ENCODE measurements at places on chromosomes 11 and 22.
A peak's percentile ranks its signal among the peaks of the same experiment; 100 is the strongest.

GRCh38 chr11:99275521-99275920 is 254.8 kb downstream of the CNTN5 start:
- DNase-seq: no peak

GRCh38 chr11:129590030-129590752 is 214.5 kb downstream of the BARX2 start:
- no peak for DNase-seq

GRCh38 chr11:108938604-108939003 is 273.7 kb downstream of the DDX10 start:
- DNase-seq: no peak

DNA sequence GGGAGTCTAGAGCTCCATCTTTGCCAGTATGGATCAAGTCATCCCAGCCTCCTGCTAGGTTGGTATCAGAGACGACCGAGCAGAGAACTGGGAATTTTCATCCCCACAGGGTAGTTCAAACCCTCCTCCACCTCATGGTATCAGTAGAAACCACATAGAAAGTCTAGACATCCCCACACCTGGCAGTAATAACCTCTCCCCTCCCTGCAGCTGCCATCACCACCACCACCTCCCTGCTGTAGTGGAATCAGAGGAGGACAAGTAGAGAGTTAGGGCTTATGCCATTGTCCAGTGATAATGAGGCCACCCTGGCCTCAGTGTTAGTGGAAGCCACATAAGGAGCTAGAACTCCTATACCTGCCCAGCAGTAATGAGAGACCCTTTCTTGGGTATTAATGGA is 34.3 kb downstream of the BTG4 start:
- no peak for DNase-seq

DNA sequence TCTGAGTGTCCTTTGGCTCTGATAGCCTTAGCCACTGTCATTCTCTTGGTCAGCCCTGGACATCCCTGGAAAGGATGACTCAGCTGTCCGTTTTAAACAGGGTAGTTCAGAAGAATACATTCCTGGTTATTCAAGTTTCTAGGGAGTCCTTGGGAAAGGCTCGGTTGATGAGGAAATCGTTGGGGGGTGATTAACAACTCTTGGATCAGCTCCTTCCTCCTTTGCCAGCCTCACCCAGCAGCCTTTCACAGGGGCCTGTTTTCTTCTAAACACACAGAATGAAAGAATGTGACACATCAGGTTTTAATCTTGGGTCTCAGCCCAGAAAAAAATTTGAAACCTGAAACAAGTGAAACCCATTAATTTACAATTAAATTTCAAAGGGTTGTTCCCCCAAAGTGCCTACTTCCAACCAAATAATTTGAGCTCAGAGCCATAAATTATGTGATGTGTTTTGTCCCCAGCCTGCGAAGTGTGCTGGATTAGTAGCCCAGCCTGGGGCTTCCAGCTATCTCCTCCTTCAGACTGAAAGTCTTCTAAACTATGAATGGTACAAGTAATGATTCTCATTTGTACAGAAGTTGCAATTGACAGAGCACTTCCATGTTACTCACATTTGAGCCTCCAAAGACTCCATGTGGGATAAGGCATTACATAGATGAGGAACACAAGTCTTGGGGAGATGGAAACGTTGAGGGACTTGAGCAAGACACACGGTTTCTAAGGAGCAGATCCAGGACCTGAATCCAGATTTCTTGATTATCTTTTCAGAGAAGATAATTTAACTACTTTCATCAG is 19.3 kb upstream of the MRGPRX2 start:
- DNase-seq: no peak

DNA sequence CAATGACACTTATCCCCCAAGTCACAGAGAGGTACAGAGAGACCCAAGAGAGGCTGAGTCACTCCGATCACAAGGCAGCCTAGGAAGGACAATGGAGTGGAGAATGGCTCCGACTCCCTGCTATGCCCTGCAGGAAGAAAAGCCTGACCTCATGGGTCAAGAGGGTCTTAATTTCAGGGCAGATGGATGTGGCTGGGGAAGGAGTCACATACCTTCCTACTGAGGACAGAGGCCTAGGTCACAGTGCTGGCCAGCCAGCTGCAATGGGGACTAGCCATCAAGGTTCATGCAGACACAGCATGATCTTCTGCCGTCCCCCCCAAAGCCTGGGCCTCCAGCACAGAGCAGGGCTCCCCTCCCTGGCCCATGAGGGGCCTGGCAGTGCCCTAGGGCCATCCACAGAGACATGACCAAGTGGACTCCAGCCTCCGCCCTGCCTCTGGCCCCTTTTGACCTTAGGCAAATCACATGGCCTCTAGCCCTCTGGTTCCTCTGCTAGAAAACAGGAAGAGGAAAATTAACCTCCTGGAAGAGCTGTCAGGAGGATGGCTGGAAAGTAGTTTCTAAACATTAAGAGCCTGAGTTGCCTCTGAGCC is 1.8 kb downstream of the ARRB1 start:
- DNase-seq: no peak

DNA sequence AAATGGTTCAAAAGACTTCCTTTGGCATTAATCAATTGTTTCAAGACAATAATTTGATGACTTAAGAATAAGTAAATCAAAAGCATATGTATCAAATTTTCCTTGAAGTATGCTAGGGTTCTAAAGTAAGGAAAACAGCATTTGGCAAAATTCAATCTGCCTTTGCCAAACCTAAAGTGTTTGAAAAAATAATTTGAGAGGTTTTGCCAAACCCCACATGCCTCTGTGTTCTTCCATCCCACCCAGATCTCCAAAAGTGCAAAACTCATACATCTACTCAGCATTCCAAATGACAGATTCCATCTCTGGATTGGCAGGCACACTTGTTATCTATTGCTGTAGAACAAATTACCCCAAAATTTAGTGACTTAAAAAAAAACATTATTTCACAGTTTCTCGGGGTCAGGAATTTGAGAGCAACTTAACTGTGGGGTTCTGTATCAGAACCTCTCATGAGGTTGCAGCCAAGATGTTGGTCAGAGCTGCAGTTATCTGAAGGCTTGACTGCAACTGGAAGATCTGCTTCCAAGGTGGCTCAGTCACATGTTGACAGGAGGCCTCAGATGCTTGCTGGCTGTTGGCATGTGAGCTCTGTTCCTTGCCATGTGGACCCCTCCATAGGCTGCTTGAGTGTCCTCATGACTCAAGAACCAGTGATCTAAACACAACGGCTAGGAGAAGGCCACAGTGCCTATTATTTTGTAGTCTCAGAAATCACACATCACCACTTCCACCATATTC is 100.6 kb upstream of the ARHGAP42 start:
- no peak for DNase-seq

GRCh38 chr11:3147626-3148025 is 17.5 kb downstream of the OSBPL5 start:
- DNase-seq: no peak

DNA sequence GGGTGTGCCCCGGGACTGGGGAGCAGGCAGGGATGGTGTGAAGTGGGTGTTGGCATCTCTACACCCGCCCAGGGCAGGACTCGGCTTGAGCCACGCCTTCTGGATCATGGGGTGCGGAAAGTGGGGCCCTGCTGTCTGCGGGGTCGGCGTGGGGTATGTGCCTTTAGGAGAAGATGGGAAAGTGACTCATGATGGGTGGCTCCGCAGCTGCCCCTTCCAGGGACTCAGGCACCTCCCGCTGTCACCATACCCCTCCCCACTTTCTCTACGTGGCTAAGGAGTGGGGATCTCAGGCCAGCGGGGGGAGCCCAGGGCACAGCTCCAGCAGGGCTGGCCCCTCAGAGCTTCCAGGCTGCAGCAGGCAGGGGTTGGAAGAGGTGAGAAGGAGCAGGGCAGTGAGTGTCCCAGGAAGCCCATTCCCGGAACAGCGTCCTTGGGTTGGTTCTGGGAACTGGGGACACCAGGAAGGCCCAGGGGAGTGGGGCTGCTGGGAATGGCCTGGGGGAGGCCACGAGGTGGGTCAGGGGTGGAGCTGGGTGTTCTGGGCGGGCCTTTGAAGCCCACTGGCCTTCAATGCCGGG is 102.9 kb upstream of the FGF3 start:
- no peak for DNase-seq

- no peak for DNase-seq
Measured at GRCh38 chr11:98772893-98773292, 247.9 kb upstream of the CNTN5 start.

DNA sequence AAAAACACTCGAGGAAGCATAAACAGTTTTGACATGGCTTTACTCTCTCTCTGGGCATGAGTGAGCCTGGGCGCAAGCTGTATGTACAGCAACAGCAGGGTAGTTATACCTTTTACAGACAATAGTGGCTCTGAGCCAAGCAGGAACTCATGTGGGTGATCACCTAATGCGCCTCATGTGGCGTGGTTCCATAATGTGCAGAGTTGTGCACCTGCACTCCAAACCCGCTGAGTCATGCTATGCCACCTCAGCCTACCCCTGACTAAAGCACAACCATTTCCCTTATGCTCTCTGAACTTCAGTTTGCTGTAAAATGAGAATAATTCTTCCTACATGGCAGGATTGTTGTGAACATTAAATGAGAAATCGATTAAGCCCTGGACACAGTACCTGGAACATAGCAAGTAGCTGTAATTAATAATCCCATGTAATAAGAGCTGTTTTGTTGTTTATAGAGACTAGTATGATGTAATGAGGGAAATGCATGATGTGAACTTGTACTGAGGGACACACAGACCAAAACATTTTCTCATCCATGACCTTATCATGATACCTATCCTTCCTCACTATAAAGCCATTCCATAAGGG is 71.6 kb downstream of the CCDC34 start:
- DNase-seq: no peak

DNA sequence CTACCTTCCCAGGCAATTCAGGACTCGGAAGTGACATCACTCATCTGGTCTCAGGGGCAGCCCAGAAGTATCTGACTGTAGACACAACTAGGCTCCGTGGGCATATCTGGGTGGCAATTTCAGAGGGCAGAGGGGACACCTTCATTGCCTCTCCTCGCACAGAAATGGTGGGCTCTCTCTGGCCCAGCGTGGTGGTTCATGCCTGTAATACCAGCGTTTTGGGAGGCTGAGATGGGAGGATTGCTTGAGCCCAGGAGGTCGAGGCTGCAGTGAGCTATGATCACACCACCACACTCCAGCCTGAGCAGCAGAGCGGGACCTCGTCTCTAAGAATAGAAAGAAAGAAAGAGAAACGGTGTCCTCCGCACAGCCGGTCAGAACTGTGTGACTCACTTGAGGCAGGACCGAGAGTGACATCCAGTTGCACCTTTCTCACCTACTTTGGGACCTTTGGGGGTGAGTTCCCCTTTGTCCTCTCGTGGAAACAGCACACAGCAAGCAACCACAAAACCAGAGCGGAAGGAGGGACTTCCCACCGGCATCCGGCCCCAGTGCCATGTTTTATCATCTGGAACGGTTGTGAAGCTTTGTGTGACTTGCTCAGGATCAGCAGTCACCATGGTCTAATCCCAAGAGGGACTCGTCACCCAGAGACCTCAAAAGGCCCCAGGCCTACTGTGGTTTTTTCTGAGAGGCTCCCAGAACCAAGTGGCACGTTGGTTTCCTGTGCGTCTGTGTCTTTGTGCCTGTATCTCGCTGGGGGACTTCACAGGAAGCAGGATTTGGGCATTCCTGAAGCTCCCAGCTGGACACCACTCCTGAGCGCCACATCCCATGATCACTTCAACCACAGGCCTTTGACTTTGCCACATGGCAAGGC is 38.4 kb upstream of the EMID1 start:
- peak; percentile 12 for DNase-seq

- DNase-seq: no peak
Measured at GRCh38 chr22:47061226-47061625, 298.8 kb downstream of the TBC1D22A start.

DNA sequence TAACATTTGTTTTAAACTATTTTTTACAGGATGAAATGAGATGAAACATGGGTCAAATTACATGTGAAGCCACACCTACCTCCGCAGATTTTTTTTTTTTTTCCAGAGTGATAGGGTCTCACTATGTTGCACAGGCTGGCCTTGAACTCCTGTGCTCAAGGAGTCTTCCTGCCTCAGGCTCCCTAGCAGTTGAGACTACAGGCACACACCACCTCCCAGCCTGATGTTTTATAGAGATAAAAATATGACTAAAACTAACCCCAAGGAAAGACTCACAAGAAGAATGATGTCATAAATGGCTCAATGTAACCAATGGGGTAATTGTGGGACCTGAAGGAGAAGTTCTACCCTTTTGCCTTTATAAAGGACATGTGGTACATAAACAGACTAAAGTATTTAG is 52.3 kb upstream of the SOX6 start:
- no peak for DNase-seq

- DNase-seq: no peak
Measured at GRCh38 chr11:119389611-119390254, 8.2 kb upstream of the USP2 start.

DNA sequence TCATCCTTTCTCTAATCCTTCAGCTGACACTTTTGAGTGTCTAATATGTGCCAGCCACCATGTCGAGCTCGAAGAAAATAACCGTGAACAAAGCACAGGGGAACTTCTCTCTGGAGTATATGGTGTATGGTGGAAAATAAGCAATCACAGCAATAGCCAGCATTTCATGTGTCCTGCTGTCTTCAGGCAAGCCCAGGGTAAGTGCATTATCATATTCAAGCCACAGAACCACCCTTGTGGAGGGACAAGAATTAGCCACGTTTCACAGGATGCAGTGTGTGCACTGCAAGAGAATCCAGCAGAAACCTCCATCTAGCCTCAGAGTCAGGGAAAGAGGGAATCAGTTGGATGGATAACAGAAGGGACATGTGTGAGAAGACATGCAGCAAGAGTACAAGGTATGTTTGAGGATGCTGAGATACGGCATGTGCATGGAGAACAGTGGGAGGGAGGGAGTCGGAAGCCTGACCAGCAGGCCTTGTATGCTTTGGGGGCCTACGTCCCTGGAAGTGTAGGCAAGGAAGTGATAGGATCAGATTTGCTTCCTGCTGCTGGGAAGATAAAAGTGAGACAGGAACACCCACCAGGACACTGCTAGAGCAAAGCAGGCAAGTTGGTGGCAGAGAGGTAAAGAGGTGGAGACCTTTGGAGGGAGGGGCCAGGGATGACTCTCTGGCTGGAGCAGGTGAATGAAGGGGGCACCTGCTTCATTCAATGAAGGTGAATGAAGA is 14.7 kb upstream of the GNAZ start:
- no peak for DNase-seq

All from CD4-positive, alpha-beta T cell treated with Interleukin-17A for 4 hours (primary cell).